Astrocyte (in vitro differentiated cells and primary cell): ENCODE measurements at places on chromosomes 11 and 22. TPM values are rescaled to one million over a fixed set of nuclear protein-coding genes. Genes with fewer than 3 reads are reported as not detected.

DNA sequence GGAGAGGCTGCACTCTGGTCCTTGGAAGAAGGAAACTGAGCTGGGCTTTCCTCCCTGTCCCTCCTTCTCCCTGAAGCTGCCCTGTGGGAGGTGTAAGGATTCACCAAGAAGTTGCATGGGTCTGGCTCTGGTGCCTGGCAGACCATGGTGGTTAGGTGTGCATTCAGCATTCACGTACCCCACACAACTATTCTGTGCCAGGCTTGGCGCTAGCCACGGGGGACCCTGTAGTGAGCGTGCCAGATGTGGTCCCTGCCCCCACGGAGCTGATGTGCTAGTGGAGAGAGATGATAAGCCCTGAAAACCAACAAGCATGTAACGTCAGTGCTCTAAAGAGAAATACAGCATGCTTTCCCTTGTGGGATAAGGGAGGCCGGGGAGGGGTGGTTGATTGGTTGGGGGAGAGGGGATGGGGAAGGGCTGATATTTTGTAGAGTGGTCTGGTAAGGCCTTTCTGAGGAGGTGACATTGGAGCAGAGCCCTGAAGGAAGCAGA, 48.9 kb downstream of the CD82 start:
- DNase-seq = no peak

- peak; percentile 87 for DNase-seq
Measured at GRCh38 chr11:110148775-110149744, 55.9 kb downstream of the ZC3H12C start.

- DNase-seq = peak; percentile 11
Measured at GRCh38 chr11:27847496-27847895, 147.2 kb upstream of the BDNF start.

Gene ANO3
- total RNA-seq = 0.07 and 0.11 TPM in 2 replicates

Gene NPAS4
- total RNA-seq = 0.20 and 0.50 TPM in 2 replicates

DNA sequence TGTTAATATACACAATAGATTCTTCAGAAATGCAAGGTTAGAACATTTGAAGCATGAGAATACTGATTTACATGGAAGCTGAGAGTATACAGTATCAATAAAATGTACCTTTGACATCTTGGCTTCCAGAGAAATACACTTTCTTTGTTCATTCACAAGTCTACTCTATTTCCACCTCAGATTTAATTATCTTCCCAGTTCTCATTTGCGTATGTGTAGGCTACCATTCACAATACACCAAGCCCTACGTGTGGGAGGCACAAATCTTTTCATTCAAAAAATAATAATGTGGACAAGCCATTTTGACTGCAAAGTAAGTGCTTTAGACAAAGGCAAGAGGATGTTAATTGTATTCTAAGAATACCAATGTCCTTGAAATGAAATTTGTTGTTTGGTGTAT, 132.7 kb upstream of the MTMR2 start:
- no peak for DNase-seq

DNA sequence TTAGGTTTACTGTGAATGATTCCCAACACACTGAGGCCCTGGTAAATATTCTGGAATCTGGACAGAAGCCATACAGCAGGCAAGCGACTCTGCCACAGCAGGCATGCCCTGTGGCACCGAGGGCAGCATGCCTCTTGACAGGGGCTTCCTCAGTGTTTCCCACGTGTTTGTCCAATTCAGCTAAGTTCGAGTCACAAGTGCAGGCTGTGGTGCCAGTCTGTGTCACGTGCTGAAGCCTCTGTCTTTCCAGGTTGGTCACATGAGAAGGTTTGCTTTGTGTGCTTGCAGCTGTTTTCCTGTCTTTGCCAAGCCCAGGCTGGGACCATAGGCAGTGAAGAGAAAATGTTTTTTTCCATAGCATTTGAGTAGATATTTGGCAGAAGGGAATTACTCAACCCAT, 2.4 kb upstream of the PPFIBP2 start:
- DNase-seq = no peak

DNA sequence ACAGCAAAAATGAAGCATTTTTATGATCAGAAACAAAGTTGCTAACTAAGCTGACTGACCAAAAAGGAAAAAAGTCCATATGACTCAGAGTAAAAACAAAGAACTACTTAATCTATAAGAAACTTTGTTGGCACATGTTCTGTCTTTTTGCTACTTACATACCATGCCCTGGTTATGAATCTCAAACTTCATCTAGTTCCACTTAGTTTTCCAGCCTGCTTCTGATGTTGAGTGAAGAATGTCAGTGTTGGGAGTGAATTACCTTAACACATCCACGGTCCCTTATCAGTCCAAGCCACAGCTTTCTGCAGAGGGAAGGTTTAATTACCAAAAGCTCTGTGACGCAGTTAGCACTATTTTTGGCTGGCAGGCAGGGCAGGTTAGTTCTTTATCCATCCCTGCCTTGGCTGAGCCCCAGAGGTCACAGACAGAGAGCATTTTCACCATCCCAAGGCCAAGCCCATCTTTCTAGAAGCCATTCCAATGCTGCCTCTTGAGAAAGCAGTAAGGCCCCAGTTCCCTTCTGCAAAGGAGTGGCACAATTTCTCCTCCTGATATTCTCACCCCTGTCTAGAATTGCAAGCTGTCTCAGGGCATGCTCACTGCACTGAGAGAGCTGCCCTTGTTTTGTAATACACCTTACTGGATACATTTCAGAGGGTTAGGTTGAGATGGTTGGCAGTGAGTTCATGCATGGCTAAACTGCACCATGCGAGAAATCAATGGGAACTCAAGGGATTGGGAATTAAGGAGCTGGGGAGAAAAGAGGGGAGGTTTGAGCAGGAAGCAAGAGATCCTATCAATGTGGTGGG, 67.1 kb downstream of the SLC1A2 start:
- peak; percentile 85 for DNase-seq

Gene EMID1
- 0.34 and 0.72 TPM in 2 replicates for total RNA-seq

GRCh38 chr11:14454861-14455632, 44.6 kb downstream of the COPB1 start:
- no peak for DNase-seq

DNA sequence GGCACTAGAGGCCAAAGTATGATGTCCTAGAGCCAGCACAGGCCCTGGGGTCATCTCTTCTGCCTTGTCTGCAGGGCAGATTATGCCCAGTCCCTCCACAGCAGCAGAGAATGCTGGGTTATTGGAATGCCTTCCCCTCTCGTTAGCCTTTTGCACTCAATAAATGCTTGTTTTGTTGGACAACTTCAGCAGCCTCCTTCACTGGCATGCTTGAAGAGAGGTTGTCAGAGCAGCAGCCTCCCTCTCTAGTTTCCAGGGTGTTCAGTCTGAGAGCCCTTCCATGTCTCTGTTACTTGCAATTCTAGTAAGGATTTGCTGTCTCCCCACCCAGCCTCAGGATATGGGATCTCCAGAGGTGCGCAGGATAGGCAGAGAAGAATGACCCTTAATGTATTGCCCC, 82.9 kb downstream of the PKNOX2 start:
- DNase-seq = no peak

DNA sequence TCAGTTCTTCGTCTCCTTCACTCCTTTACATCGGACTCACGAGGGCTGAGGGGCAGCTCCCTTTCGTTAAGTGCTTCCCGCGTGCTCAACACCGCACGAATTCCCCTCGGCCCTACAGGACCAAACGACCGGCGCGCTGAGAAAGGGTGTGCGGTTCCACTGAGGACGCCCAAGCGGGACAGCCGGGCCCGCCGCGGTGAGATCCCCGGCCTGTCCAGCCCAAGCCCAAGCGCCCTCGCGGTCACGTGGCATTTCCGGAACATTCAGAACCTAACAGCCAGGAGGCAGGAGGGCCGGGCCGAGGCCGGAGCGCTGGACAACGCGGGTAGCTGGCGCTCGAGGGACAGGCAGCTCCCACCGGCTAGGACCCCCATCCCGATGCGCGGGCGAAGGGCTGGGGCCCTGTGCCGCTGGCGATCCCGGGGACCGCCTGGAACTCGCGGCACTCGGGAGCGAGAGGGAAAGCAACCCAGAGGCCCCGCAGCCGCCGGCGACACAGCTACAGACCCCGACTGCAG, 737 bp upstream of the STIP1 start:
- DNase-seq = peak; percentile 75

Gene IL18
- 2.1 and 5.3 TPM in 2 replicates for total RNA-seq

DNA sequence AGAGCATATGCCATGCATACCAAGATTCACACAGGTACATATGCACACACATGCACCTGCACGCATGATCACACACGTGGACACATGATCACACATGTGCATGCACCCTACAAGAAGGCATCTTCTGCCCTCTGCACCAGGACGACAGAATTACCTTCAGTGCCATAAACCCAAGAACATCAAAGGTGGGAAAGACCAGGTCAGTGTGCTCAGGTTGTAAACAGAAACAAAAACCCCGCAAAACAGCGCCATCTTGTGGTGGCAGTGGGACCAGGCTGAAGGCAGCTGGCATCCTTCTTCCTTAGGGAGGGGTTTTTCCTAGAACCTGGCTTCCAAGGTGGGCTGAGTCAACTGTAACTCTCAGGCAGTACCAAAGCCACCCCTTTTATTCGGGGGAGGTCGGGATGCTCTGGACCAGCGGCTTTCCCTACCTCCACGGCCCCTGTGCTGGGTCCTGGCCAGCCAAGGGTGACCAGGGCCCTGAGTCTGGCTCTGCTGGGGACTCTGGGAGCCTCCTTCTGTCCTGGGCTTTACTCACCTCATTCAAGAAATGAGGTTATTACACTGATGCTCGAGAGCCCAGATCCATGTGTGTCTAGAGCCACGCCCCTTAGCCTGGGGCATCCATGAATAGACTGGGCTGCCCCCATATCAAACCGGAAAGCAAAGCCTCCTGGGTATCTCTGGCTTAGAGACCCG, 69.4 kb upstream of the FGF3 start:
- DNase-seq = peak; percentile 15

GRCh38 chr22:36016684-36017083, 11.9 kb downstream of the RBFOX2 start:
- peak; percentile 62 for DNase-seq

Gene CALCA
- total RNA-seq = not detected in 2 replicates

DNA sequence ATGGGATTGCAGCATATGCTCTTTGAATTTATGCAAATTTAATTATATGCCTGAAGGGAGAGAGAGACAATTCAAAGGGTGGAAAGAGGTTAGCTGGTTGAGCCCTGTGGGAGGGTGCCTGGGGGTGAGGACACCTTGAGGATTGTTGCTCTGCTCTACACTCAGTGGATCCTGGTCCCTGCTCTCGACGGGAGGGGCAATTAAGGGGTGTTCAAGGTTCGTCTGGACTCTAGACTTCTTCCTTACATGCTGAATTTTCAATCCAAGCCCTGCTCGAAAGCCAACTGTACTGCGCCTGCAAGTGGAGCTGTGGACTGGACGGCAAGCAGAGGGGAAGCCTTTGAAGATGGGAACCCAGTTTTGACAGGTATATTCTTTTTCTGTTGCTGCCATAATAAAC, 15.5 kb upstream of the OR5M11 start:
- no peak for DNase-seq

DNA sequence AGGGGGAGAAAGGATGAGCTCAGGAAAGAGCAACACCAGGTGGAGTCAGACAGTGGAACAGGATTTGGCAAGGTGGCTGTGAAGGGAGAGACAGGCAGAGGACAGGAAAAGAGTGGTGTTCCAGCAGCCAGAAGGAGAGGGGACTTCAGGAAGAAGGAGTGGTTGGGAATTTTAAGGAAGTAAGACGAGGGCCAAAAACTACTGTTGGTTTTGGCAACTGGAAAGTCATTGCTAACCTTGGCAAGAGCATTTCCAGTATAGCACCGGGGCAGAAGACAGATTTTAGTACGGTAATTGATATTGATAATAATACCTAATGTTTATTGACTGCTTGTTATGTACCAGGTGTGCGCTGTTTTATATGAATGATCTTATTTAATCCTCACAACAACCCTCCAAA, 15.4 kb upstream of the DDX6 start:
- DNase-seq = no peak

DNA sequence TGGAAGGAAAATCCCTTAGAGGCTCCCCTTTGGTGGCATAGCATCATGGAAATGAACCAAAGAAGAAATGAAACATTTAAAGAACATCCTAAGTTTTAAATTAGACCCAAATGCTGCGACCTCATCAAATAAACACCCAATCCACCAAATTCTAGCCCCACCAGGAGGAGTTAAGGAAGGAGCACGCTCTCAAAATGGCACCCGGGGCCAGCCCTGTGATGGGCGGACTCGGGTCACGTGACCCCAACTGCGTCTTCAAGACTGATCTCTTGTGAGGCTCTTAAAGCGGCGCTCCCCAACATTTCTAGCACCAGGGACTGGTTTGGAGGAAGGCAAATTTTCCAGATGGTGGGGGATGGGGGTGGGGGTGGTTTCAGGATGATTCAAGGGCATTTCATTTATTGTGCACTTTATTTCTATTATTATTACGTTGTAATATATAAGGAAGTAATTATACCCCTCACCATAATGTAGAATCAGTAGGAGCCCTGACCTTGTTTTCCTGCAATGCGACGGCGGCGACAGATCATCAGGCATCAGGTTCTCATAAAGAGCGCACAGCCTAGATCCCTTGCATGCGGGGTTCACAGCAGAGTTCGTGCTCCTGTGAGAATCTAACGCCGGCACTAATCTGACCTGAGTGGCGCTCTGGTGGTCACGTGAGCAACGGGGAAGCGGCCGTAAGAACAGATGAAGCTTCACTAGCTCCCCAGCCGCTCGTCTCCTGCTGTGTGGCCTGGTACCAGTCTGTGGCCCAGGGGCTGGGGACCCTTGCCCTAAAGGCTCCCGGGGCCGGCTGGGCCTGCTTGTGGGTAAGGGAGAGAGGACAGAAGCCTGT, 90.6 kb upstream of the SLC22A12 start:
- no peak for DNase-seq

Gene GDPD4
- total RNA-seq = not detected in 2 replicates

Gene GLB1L3
- 0.20 and 0.22 TPM in 2 replicates for total RNA-seq

Gene DENND6B
- total RNA-seq = 5.4 and 5.8 TPM in 2 replicates

Gene CCND1
- 248 and 482 TPM in 2 replicates for total RNA-seq

Gene KRTAP5-1
- not detected in 2 replicates for total RNA-seq

Gene GRK2
- total RNA-seq = 27.2 and 34.0 TPM in 2 replicates

DNA sequence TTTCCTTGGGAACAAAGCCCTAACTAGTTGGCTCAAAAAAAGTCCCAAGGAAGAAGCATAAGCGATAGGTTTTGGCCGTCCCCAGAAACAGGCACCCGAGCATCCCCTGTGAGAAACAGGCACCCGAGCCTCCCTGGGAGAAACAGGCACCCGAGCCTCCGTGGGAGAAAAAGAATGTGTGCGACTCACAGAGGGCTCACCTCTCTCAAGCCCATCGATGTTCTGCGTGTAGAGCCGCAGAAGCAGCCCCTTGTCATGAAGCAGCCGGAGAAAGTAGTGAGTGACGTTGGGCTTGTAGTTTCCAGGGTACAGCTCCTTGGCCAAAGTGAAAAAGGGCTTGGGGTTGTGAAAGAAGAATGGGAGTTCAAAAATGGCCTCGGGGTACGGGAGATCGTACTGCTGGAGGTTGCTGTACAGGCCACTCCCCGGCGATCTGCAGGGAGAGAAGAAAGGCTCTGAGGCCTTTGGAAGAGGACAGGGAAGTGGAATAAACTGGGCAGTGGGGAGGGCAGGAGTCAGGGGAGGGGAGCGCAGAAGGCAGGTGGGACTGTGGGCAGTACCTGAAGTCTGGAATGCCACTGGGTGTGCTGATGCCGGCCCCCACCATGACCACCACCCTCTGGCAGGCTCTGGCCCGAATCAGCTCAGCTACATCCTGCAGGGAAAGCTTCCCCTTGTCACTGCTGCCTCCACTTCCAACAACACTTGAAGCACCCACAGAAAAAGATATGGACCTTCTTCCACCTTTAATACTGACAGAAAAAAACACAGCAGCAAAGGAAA, 3.2 kb downstream of the SIRT3 start:
- no peak for DNase-seq
